CD4-positive, alpha-beta T cell treated with Interleukin-4 for 1 hour (primary cell): ENCODE measurements at places on chromosomes 16 and 17.
A peak's percentile ranks its signal among the peaks of the same experiment; 100 is the strongest.

DNA sequence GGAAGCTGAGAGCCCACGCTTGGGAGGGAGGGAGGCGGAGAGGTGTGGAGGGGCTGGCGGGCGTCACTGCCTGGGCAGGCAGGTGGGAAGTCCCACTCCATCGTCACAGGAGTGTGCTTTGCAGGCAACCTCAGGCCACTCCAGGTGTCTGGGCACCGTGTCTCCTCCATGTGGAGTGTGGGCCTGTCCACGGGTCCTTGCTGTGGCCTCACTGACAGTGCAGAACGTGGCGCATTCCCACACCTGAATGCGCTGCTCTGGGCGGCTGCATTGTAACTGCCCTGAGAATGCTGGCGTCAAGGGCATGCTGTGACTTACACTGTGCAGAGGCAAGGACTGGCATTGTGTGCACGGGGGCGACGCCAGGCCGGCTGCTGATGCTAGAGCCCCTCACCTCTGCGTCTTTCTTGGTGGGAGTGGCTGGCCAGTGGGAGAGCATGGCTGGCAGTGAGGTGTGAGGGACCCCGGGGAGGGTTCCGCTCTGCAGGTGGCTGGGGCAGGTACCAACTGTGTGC, 66.4 kb downstream of the BANP start:
- no peak for DNase-seq

DNA sequence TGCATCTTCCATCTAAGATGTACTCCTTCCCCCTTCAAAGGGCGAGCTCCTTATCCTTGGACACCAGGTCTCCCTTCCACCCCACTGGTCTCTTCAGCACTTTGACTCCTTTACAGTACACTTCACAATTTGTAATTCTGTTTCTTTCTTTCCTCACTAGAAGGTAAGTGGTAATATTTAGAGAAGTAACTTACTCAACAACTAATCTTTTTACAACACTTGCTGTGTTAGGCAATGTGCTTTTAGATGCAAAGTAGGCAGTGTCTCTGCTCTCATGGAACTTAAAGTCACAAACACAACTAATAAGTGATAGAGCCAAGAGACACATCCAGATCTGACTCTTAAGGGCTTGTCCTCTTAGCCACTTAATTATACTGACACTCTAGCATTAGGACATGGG, 6.4 kb downstream of the SIAH1 start:
- DNase-seq, result no peak

- DNase-seq, result no peak
Measured at GRCh38 chr16:3152991-3153368, 18.2 kb downstream of the ZNF213 start.

DNA sequence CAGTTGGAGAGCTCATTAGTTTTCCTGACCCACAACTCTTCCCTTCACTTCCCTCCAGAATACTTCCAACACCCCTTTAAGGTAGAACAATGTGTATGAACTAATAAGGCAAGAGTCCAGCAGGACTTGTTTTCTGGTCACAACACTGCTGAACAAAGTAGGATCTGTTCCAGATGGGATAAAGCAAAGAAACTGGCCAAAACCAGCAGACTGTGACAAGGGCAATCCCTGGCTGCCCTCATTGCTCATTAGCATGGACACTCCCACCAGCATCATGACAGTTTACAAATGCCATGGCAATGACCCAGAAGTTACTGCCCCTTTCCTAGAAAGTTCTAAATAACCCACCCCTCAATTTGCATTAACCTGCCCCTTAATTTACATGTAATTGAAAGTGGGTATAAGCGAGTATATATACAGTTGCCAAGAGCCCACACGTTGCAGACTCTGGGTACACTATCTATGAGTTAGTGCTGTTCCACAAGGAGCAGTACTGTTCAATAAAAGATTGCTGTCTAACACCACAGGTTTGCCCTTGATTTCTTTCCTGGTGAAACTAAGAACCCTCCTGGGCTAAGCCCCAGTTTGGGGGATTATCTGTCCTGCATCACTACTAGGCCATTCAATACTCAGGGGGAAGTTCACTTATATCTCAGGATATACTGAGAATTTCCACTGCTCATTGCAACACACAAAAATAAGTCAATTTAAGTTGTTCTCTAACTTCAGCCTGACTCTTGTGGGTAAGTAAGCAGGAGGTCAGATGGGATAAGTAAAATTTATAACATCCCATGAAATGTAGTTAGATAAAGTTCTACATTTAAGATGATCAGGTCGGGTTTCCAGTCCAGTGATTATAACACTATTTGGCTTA, 82.3 kb downstream of the SSH2 start:
- no peak for DNase-seq

GRCh38 chr16:3212567-3212966, 22.4 kb downstream of the ZNF200 start:
- DNase-seq, result no peak

DNA sequence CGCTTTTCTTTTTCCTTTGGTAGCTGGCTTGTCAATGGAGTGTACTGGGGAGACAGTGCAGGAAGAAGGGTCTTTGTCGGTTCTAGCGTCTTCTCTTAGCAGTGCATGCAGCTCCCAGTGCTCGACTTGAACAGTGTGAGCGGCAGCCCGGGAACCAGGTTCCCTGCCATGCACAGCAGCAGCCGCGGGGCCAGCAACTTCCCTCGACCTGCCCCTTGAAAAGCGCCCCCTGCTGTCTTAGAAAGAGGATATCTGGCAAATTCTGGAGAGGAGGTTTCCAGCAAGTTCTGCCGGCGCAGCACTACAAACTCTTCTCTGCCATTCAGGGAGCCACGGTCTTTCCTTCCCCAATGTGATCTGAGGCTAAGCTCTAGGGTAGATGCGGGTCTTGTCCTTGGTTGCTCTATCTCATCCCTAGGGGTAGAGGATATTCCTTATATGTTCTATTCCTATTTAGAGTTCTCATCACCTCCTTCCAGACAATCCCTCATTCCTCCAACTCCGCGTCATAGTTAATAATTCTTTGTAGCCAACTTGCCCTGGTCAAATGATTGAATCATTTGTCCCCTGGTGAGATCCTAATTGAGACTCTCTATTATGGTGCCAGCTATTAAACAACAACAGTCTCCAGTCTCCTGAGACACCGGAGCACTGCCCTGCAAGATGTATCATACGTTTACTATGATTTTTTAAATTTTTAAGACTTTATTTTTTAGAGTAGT, 451.3 kb downstream of the PMP22 start:
- peak; percentile 17 for DNase-seq

DNA sequence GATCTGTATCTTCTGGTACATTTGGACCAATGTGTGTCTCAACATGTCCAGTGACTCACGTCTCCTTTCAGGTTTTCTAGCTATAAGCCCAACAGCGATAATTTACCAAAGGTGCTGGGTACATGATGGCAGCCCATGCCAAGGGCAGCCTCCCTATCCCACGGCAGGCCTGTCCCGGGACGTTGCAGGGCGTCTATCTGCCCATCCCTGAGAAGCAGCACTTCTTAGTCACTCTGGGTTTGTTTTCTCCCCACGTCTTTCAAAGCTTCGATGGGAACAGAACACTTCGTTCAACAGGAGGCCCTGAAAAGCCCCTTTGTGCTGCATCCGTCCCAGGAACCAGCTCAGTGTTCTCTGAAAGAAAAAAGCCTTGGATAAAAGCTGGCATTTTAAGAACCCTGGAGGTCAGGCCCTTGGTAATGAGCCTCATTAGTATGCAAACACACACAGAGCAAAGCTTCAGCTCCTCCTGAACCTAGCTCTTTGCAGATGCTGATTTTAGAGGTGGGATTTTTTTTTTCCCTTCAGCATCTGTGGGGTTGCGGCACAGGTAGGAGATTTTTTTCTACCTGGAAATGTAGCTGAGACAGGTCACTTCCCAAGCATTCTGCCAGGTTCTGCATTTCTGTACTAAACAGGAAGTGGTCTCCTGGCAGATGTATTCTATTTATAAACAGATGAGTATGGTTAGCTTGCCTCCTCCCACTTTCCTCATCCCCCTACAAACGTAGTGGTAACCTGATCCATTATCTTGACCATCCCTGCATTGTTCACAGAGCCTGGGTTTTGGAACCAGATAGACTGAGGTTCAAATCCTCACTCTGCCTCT, 17.5 kb upstream of the MT4 start:
- peak; percentile 4 for DNase-seq

DNA sequence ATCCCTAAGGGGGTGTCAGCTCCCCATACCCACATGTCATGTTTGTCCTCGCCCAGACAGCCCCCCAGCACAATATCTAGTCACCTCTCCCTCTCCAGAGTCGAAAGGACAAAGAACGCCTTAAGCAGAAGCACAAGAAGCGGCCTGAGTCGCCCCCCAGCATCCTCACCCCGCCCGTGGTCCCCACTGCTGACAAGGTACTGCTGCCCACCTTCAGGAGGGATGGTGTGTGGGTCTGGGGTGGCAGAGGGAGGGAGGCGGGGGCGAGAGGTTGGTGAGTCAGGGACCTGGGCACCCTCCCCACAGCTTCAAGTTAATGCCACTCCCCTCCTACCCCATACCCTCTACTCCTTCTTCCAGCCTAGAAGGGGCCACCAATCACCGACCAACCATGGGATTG, 7.5 kb downstream of the MLLT6 start:
- DNase-seq, result no peak

GRCh38 chr17:73851091-73851490, 206.8 kb upstream of the SDK2 start:
- no peak for DNase-seq

DNA sequence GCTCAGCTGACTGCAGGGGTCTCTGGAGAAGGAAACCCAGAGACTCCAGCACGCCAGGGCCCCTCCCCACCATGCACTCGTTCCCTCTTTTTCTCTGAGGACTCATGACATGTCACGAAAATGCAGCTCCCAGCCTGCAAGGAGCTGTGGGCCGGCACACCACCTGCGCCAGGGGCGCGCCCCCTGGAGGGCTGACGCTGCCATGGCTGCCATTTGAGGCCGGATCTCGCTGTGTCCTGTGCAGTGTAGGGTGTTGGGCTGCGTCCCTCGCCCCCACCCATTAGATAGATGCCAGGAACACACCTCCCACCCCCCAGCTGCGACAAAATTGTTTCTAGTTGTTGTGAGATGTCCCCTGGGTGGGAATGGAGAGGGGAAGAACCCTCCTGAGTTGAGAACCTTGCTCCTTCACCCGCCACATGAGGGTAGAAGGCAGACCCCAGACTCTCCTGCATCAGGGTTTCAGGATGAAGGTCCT, 8.2 kb downstream of the SYNGR2 start:
- DNase-seq, result peak; percentile 81

DNA sequence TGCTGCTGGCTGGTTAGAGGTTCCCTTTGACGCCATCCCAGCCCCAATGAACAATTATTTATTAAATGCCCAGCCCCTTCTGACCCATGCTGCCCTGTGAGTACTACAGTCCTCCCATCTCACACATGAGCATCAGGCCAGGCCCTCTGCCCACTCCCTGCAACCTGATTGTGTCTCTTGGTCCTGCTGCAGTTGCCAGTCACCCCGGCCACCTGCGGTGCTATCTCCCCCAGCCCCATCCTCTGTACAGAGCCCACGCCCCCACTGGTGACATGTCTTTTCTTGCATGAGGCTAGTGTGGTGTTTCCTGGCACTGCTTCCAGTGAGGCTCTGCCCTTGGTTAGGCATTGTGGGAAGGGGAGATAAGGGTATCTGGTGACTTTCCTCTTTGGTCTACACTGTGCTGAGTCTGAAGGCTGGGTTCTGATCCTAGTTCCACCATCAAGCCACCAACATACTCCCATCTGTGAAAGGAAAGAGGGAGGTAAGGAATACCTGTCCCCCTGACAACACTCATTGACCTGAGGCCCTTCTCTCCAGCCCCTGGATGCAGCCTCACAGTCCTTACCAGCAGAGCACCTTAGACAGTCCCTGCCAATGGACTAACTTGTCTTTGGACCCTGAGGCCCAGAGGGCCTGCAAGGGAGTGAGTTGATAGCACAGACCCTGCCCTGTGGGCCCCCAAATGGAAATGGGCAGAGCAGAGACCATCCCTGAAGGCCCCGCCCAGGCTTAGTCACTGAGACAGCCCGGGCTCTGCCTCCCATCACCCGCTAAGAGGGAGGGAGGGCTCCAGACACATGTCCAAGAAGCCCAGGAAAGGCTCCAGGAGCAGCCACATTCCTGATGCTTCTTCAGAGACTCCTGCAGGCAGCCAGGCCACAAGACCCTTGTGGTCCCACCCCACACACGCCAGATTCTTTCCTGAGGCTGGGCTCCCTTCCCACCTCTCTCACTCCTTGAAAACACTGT, 11.3 kb downstream of the CX3CL1 start:
- no peak for DNase-seq

DNA sequence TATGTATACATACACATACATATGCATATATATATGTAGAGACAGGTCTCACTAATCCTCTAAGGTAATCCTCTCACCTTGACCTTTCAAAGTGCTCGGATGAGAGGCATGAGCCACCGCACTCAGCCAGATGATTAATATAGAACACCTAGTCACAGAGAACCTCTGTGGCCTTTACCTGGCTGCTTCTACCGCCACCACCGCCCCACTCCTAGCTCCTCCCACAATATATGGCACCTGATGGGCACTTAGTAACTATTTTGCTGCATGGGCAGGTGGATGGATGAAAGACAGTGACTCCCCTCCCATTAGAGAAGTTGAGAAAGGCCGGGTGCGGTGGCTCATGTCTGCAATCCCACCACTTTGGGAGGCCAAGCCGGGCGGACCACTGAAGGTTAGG, 16.7 kb upstream of the ATP2C2 start:
- DNase-seq, result no peak

DNA sequence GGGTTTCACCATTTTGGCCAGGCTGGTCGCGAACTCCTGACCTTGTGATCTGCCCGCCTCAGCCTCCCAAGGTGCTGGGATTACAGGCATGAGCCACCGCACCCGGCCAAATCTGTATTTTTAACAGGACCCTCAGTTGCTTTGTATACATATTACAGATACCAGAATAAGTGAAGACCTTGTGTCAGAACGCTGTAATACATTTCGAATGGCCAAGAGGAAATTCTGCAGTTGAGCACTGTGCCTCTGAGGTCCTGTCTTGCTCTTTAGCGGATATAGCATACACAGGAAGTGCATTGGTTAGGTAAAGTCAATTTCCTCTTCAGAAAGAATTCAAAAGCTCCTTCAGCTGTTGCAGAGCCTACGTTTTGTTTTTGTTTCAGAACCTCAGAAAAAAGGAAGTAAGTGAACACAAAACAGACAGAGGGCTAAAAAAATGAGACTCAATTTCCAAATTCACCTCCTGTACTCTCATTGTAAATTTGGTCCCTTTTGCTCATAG, 15.7 kb downstream of the CRLF3 start:
- peak; percentile 52 for DNase-seq

- no peak for DNase-seq
Measured at GRCh38 chr17:16910341-16910740, 61.6 kb downstream of the TNFRSF13B start.

GRCh38 chr17:59634632-59635541, 15.2 kb downstream of the CLTC start:
- no peak for DNase-seq
